AG20443 (cell line): ENCODE measurements at places on chromosomes 12 and 14.

GRCh38 chr12:123973552-123974341 is 732 bp downstream of the ZNF664 start:
- DNase-seq: peak; percentile 38

GRCh38 chr12:53510181-53510812 is 3.0 kb upstream of the NPFF start:
- DNase-seq: no peak

DNA sequence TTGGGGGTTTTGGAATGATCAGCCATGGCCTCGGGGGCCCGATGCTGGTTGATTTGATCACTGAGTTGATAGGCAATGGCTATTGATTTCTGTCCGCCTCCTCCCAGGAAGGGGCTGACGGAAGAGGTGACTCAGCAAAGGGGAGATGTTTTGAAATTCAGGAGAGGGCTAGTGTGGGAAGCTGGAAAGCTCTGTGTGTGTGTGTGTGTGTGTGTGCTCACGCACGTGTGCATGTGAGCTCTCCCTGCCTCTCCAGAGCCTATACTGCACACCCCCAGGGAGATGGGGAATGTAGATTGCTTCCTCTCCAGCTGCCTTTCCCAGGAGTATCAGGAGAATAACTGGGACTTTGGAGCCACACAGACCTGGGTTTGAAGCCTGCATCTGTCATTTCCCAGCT is 184.9 kb upstream of the MYL2 start:
- no peak for DNase-seq

GRCh38 chr14:32427726-32428528 is 98.8 kb downstream of the AKAP6 start:
- no peak for DNase-seq

- DNase-seq: no peak
Observed at GRCh38 chr12:99130808-99131553, 485.9 kb downstream of the APAF1 start.

DNA sequence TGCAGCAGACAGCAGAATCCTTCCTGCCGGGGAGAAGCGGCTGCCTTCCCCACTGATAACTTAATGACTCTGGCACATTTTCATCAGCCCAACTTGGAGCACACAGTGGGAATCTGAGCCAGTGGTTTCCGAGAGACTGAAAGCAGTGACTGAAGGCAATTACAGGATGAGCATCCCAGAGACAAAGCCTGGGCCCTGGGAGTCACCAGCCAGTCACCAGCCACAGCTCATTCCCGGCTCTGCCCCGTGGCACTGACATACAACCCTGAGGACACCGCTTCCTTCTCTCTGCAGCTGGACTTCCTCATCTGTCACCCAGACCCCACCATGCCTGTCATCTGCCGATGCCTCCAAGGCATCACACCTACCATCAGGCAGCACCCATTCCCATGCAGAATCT is 192.3 kb downstream of the DPF3 start:
- DNase-seq: peak; percentile 66

DNA sequence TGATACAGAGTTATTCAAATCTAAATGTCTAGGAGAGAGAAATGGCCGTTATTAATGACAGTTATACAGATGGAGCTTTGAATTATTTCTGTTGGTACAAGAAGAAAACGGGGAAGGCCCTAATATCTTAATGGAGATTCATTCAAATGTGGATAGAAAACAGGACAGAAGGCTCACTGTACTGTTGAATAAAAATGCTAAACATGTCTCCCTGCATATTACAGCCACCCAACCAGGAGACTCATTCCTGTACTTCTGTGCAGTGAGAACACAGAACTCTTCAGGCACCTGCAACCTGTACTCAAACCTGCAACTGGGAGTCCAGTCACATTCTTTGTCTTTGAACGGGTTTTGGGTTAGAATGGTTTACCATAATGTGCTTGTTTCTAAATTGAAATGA is 403.2 kb downstream of the DAD1 start:
- no peak for DNase-seq

- no peak for DNase-seq
Observed at GRCh38 chr14:30798961-30799360, 75.4 kb upstream of the COCH start.
